ENCODE measurements at places on chromosomes 5 and 9.
A peak's percentile ranks its signal among the peaks of the same experiment; 100 is the strongest.

DNA sequence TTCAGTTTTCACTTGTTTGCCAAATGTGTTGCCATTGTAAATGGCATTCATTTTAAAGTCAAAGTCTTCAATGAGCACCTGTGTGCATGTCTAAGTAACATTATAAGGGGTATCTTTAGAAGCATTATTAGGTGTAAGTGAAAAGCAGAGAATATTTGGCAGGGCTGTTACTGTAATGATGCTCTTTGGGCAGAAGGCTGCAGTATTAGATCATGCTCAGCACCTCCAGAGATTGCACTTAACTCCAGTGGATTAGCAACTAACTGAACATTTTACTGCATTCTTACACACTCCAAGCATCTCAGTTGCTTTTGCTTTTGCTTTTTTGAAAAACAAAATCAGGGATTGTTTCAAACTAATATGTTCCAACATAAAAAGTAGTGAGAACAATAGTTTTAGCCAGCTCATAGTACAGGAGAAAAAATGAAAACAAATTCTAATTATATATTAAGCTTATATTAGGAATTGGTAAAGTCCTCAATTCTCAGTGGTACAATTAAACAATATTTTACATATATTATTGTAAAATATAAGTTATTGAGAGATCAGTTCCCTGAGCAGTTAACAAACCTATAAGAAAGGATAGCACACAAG is 1740.9 kb upstream of the CDH9 start:
- no peak for DNase-seq

DNA sequence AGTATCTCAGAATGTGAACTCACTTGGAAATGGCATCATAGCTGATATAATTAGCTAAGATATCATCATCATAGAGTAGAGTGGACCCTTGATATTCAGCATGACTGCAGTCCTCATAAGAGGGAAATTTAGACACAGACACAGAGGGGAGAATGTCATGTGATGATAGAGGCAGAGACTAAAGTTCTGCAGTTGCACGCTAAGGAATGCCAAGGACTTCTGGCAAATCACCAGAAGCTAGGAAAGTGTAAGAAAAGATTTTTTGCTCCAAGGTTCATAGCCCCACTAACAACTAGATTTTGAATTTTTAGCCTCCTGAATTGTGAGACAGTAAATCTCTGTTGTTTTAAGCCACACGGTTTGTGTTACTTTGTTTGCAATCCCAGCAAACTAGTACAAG is 612.6 kb upstream of the ST8SIA4 start:
- no peak for DNase-seq

- DNase-seq = no peak
Measured at GRCh38 chr5:176568657-176569056, 19.5 kb downstream of the CDHR2 start.

GRCh38 chr5:68405026-68405684 is 189.6 kb downstream of the PIK3R1 start:
- DNase-seq = no peak

GRCh38 chr9:102209176-102209575 is 470.7 kb upstream of the GRIN3A start:
- DNase-seq = no peak

DNA sequence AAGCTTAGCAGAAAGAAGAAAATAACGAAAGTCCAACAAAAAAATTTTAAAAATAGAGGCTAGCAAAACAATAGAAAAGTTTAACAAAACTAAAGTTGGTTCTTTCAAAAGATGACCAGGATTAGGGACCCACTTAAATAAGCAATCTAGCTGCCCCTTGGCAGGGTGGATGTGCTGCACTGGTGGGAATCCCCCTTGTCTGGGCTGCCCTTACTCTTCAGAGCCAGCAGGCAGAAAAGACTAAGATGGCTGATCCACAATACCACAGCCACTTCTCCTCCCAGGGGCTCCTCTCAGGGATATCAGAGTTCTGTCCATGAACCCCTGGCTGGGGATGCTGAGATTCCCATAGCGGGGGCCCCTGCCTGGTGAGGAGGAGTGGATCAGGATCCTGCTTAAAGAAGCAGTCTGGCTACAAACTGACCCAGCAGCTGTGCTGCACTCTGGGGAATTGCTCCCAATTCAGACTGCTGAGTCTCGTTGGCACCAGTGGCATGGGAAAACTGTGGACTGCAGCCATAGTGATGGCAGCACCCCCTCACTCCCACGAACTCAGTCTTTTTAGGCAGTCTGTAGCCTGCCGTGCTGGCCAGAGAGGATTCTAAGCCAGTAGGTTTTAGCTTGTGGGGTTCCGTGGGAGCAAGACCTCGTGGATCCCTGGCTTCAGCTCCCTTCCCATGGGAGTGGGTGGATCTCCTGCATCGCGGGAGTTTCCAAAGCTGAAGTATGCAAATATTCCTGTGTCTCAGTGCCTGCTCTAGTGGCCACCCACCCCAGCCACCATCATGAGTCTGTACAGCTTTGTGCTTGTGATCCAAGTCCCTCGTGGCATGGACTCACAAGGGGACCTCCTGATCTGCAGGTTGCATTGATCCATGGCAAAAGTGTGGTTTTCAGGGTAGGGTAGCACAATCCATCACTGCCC is 2.9 kb upstream of the INSL6 start:
- no peak for DNase-seq

- no peak for DNase-seq
Measured at GRCh38 chr5:172848419-172848818, 14.4 kb downstream of the ERGIC1 start.

- peak; percentile 59 for DNase-seq
Measured at GRCh38 chr5:32531885-32532520, 53.4 kb upstream of the SUB1 start.

DNA sequence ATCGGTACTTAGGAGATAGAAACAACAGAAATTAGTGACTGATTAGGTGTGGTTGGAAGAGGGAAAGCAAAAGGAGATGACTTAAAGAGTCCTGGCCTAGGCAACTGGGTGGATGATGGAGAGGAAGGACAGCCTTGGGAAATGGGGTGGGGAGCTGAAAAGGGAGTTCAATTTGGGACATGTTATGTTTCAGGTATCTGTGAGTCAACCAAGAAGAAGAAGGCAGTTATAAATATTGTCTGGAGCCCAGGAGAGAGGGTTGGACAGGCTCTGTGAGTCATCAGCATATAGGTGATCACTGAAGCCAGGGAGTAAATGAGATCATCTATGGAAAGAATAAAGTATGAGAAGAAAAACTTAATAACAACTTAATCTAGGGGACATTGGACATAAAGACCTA is 357.7 kb downstream of the NPR3 start:
- DNase-seq = no peak

DNA sequence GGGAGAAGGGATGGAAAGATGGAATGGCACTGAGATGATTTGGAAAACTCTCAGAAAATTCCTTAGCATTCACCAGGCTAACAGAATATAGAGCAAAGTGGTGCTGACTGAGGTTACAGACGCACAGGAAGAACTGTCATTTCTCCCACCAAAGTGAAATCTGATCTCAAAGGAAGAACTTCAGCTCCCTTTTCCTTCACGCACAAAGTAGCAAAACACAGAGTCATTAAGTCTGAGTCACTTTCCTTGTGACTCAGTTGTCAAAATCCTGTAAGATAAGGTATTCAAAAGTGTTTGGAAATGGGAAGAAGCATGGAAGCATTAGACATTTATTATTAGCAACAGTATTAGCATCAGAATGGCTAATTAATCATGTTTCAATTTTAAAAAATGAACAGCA is 11.7 kb downstream of the MPDZ start:
- no peak for DNase-seq

DNA sequence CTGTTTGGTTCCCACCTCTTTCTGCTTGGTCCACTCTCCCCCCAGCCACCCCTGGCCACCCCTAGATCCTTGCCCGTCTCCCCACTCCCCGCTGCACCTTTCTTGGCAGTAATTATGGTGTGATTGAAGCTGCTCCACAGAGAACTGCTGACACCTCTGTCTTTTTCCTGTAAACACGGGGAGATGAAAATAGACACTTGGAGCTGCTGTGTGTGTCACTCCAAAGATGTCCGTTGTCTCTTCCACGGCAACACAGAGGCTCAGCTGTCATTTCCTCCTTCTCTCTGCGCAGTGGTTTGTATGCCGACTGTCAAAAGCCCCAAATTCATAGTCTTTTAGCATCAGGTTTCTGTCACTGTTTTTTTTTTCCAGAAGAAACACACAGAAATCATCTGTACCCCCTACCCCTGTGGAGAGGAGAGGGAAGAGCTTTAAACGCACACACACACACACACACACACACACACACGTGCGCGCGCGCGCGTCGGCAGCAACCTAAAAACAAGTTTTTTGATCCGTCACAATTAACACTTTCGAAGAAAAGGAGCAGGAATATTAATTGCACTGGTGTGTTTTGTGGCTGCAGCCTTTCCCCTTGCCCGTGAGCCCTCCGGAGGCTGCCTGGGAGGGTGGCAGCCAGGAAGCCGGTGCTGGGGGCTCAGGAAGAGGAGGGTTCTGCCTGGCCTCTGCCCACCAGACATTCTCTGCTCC is 39.8 kb downstream of the ASS1 start:
- DNase-seq = no peak

GRCh38 chr9:119793218-119793617 is 424.0 kb upstream of the BRINP1 start:
- no peak for DNase-seq

DNA sequence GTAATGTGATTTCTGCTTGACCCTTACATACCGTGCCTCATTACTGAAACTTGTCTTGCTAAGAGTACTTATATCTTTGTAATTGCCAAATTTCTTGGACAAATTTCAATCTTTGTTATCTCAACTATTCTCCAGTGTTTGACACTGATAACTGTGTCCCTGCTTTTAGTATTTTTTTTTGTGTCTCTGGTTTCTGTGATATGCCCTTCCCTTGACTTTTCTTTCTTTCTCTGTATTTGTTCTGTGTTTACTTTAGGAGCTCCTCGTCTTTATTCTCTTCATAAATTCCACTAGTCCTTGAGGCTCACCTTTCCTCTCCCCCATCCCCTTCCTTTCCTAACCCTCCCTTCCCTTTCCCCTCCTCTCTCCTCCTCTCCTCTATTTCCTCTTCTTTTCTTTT is 123.7 kb upstream of the FBXL17 start:
- DNase-seq = no peak

- no peak for DNase-seq
Measured at GRCh38 chr9:98522487-98522886, 186.2 kb downstream of the GABBR2 start.

All from CD4-positive, alpha-beta T cell (primary cell).